ENCODE measurements at places on chromosomes 12 and 14.

DNA sequence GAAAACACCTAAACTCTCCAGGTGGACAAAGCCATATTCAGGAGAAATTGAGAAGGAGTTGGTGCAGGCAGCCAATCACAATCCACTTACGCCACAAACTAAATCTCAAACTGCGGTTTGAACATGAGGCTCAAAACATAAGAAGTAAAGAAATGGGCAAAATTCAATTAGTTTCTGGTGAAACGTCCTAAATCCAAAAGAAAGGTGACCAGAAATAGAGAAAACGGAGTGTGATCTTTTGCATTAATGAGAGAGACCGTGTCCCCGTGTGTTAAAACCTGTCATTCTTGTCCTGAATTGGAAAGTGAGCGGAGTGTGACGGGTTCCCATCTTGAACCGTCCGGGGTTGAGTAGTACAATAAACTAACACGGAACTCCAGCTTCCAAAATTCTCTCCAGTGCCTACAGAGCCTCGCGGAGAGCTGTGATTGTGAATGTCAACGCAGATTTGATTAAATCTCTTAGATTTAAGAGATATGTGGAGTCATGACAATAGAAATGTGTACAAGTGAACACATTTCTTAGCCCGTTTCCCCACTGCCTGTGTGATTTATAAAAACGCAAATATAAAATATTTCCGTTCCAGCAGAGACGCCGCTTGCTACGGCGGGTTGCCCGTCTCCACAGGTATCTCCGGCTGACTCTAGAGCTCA lies 595 bp upstream of the METAP2 start:
- DNase-seq: no peak

DNA sequence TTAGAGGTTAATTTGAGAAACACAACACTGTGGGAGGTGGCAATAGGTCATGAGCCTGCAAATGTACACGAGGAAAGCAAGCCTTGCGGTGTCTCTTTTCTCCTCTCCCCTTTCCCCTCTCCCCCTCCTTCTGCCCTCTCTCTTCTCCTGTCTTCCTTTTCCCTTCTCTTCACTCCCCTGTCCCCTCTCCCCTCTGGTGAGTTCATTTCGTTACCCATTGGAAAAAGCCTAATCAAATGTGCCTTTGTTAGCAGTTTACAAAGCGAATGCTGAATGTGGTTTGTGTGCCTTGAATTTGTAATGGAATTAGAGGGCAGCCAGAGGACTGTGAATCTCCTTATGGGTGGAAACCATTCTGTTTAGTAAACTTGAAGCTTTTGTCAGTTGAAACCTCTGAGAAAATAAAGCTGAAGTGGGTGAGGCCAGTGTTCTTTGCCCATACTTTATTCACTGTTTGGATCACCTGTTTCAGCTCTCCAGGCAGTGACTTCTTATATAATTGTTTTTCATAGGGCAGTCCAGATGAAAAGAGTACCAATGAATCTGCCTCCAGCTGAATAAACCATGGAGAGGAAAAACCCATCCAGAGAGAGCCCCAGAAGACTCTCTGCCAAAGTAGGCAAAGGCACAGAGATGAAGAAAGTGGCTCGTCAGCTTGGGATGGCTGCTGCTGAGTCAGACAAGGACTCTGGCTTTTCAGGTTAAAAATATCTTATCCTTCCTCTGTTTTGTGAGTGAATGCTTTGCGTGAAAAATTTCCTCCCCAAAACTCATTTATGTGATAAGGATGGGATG lies 7.3 kb downstream of the CIPC start:
- no peak for DNase-seq

DNA sequence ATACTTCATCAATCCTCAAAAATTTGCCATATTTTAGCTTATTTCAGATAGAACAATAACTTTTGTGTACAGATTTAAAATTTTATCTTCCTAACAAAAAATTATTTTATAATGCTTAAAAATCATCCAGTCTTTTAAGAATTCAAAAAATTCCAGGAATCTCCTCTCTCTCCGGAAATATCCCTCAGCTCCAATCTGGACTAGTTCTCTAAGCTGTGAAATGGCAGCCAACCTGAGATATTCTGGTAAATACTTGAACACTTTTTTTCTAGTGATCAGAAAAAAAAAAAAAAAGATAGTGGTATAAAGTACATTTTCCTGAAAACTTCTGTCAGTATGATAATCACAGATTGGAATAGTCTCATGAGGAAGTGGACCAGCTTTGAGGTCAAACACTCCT lies 57.6 kb downstream of the SSPN start:
- DNase-seq: no peak

- DNase-seq: no peak
These were observed 36.8 kb upstream of the SCAF11 start for GRCh38 chr12:46027172-46027571.

DNA sequence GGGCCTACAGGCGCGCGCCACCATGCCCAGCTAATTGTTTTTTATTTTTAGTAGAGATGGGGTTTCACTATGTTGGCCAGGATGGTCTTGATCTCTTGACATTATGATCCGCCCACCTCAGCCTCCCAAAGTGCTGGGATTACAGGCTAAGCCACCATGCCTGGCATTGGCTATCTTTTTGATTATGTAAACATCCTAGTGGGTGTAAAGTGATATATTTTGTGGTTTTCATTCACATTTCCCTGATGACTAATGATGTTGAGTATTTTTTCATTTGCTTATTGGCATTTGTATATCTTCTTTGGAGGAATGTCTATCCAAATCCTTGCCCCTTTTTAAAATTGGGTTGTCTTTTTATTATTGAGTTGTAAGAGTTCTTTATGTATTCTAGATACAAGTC lies 16.3 kb downstream of the CREBL2 start:
- no peak for DNase-seq

- DNase-seq: no peak
These were observed 225.4 kb downstream of the BTG1 start for GRCh38 chr12:91920276-91920675.

- no peak for DNase-seq
These were observed 7.4 kb upstream of the TUBA1B start for GRCh38 chr12:49138587-49138986.
